MG63 (cell line): ENCODE measurements at places on chromosomes 7 and 10. TPM values are rescaled to one million over a fixed set of nuclear protein-coding genes. Genes with fewer than 3 reads are reported as not detected.

GRCh38 chr10:110758898-110759297 lies 112.8 kb upstream of the PDCD4 start:
- DNase-seq, result peak; percentile 60

- no peak for DNase-seq
Observed at GRCh38 chr7:134721171-134721570, 58.3 kb upstream of the CALD1 start.

DNA sequence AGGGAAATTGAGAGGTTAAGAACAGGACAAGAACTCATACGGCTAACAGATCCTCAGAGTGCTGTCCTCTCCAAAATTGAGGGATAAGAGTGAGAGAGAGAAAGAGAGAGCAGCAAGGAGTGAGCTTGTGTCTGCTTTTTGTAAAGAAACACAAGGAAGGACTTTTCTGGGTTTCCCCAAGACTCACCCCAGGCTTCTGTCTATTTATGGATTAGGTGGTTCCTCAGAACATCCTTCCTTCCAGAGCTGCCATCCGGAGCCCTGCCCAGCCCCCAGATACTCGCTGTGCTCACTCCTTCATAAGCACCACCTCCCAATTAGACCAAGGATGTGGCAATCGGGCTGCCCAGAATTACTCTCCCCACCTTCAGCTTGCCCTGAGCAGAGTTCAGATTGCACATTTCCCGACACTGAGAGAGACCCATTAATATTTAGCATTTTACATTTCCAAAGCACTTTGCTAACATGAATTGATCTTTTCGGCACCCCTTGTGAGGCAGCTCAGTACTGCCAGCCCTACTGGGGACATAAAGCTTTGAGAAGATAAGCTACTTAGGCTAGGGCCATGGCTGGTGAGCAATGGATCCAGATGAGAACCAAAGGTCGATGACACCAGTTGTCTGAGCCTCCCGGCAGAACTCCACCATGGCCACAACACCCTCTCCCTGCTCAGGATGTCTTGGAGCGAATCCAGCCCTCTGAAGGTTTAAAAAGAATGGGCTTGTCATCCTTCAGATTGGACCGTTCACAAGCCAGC lies 19.2 kb upstream of the R3HCC1L start:
- DNase-seq, result no peak

DNA sequence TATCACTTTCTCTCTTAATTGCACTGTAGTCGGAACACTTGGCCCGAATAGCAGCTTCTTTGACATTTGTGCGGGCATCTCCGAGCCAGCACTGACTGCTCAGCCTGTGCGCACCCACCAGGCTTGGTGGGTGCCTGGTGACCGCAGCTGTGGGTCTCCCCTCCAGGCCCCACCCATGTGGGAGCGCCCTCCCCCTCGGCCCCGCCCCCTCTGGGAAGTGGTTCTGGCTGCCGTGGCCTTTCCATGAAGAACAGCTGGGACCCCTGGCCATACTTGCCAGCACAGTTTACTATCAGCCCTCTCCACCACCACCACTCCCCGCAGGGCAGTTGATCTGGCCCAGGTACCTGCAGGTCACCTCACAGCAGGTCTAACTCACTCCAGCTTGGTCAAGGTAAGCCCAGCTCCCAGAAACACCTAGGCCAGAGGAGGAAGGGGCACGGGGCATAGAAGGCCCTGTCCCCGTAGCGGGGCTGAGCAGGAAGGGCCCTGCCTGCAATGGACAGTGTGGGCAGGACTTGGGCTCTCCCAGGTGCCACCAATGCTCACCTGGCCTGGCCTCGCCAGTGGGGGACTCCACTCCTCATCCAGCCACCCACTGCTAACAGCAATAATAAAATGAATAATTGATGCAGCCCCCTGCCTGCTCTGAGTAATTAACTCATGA lies 5.8 kb downstream of the RASGEF1A start:
- no peak for DNase-seq

DNA sequence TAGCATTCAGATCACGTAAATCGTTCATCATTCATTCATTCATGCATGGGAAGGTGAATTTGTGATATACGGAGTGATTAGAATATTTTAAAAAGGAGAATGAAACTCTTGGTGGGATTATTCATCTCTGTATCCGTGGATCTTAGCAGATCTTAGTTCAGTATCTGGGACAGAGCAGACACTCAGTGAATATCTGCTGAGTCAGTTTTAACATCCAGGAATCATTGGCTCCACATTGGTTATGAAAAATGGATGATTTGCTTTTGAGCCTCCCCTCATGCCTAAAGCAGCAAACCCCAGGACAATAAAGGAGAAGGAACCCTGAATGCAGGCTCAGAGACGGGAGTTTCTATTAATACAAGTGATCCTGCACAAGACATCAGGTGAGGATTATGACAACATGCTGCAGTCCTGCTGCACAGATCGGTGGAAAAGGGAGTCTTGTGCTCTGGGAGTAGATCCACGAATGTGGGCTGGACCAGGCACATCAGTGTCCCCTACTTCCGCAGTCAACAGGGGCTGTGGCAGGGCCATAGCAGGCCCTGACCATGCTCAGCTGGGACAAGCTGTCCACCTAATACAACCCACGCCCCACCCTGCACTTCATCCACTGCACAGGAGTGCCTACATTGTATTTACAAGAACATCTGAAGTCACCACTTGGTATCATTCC lies 26.9 kb upstream of the FIGNL1 start:
- no peak for DNase-seq

GRCh38 chr10:22780474-22780885 lies 66.1 kb upstream of the PIP4K2A start:
- DNase-seq, result no peak

- DNase-seq, result no peak
Observed at GRCh38 chr7:18302097-18302496, 193.5 kb upstream of the HDAC9 start.

GRCh38 chr10:3533296-3533695 lies 251.7 kb downstream of the KLF6 start:
- no peak for DNase-seq

GRCh38 chr7:151368136-151368571 lies 26.5 kb downstream of the NUB1 start:
- DNase-seq, result peak; percentile 65

- DNase-seq, result no peak
Observed at GRCh38 chr7:95531605-95532219, 46.0 kb downstream of the ASB4 start.

- DNase-seq, result no peak
Observed at GRCh38 chr10:128879441-128880140, 587.5 kb upstream of the MGMT start.

DNA sequence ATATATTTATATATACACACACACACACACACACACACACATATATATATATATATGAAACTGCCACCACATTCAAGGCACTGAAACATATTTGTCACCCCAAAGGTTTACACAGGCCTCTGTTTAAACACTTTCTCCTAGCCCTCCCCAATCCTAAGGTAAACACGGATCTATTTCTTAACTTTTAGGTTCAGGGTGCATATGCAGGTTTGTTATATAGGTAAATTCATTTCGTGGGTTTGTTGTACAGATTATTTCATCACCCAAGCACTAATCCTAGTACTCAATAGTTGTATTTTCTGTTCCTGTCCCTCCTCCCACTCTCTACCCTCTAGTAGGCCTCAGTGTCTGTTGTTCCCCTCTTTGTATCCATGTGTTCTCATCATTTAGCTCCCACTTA lies 305.0 kb downstream of the GPR37 start:
- no peak for DNase-seq

GRCh38 chr10:22693860-22694259 lies 20.5 kb downstream of the PIP4K2A start:
- no peak for DNase-seq

GRCh38 chr7:86958380-86958779 lies 101.1 kb downstream of the ELAPOR2 start:
- DNase-seq, result no peak

GRCh38 chr7:97064972-97065587 lies 40.4 kb upstream of the DLX5 start:
- no peak for DNase-seq

GRCh38 chr7:33339074-33339790 lies 209.9 kb downstream of the BBS9 start:
- peak; percentile 33 for DNase-seq

- DNase-seq, result no peak
Observed at GRCh38 chr7:1227814-1228544, 4.7 kb upstream of the UNCX start.

GRCh38 chr7:50455658-50456057 lies 5.5 kb upstream of the FIGNL1 start:
- DNase-seq, result no peak

GRCh38 chr7:149253665-149254064 lies 8.3 kb upstream of the ZNF783 start:
- DNase-seq, result no peak

DNA sequence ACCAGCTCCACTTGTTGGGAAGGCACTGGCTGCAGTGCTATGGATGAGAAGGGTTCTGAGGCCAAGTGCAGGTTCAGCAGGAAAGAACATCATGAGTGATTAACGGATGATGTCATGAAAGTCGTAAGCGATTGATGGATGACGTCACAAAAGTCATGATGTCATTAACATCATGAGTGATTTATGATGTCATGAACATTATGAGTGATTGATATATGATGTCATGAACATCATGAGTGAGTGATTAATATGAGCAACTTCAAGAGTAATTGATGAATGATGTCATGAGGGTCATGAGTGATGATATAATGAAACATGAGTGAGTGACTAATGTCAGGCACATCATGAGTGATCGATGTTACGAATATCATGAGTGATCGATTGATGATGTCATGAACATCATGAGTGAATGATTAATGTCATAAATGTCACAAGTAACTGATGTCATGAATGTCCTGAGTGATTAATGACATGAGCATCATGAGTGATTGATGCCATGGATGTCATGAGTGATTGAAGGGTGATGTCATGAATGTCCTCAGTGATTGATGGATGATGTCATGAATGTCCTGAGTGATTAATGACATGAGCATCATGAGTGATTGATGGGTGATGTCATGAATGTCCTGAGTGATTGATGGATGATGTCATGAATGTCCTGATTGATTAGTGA lies 185.6 kb downstream of the PAXIP1 start:
- no peak for DNase-seq

DNA sequence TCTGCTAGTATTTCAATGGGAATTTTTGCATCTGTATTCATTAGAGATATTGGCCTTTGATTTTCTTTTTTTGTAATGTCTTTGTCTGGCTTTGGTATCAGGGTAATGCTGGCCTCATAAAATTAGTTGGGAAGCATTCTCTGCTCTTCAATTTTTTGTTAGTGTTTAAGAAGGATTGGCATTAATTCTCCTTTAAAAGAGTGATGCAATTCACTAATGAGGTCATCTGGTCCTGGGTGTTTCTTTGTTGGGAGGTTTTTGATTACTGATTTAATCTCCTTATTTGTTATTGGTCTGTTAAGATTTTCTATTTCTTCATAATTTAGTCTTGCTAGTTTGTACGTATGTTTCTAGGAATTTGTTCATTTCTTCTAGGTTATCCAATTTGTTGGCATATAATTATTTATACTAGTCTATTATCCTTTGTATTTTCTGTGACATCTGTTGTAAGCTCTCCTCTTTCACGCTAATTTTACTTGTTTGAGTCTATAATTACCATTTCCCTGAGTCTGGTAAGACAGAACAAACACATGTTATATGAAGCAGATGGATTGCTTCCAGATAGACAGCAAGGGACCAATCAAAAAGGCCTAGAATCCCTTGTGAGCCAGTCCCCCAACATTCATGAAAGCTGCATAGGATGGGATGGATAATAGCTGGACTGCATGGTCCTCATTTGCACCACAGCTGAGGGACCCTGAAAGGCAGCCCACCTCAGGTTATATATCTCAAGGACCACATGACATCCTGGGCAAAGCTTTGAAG lies 54.4 kb downstream of the MTPAP start:
- no peak for DNase-seq

DNA sequence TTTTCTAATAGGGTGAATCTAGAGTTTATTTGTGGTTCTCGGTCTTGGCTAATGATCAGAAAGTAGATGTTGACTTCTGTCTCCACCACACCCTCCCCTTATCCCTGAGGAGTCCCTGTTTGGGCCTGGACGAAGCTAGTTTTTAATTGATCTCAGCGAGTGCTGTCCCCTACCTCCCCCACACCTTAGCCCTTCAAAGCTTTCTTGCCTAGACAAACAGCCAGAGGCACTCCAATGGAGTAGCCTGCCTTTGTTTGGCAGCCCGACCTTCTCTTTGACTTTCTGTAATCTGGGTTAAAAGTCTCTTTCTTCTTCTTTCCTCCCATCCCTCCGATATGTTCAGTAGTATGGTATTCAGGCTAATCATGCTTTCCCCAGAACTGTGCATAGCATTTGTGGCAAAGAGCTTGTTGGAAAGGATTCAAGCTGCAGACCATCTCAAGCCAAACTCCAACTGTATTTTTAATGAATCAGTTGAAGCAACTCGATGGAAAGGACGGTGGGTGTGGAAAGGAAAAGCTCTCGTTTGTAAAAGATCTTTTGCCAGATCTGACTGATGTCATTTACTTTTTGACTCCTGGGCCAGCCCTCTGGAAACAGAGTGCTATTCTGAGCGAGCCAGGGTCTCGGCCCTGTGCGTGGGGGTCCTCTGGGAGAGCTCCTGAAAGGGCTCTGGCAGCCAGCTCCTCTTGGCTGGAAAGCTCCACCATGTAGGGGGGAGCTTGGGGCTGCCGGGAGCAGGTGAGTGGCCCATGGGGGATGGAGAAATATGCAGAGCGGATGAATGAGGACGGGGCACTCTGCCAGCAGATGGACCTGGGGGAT lies 4.5 kb downstream of the FAM180A start:
- peak; percentile 58 for DNase-seq

DNA sequence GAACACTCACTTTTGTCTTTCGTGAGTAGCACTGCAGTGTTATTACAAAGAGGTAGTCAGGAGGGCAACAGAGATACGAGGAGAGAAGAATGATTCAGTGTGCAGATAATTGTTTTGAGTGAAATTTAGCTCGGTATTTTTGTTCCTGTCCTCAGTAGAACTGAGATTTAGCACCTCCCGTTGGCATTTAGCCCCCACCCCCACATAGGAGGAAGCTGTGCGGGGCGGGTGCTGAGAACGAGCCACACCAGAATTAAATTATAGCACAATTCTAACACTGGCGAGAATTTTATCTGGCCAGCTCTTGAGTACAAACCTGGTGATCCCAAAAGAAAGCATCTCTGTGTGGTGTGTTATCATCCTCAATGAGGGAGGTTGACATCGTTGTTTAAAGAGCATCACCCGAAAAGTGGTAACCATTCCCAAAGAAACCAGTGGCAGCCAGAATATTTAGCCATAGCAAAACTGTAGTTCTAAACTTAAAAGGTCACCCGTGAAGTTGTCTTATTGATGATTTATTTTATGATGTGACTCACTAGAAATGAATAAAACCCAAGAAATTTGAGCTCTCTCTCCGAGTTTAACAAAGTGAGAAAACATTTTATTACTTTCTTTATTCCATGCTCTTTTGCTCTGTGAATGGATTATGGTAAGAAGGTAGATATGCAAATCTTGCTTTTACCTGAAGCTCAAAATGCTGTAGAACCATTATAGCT lies 612.2 kb downstream of the SUGCT start:
- DNase-seq, result no peak

Gene GPR22
- not detected in 2 replicates for total RNA-seq

Gene ZNF467
- total RNA-seq, result not detected in 2 replicates

Gene LRRN3
- not detected in 2 replicates for total RNA-seq

Gene PRSS1
- not detected in 2 replicates for total RNA-seq

Gene CTNNA3
- 1.1 TPM in 1 of 2 replicates, not detected in the other for total RNA-seq

Gene SLF2
- 10.7 and 19.9 TPM in 2 replicates for total RNA-seq

Gene OPN1SW
- total RNA-seq, result not detected in 2 replicates

Gene GARIN1A
- 0.02 and 0.46 TPM in 2 replicates for total RNA-seq

Gene FLNC
- 71.1 and 93.1 TPM in 2 replicates for total RNA-seq

Gene HERC4
- total RNA-seq, result 129 and 171 TPM in 2 replicates
